A673 (cell line): ENCODE measurements at places on chromosomes 5 and 9. TPM values are rescaled to one million over a fixed set of nuclear protein-coding genes. Genes with fewer than 3 reads are reported as not detected.

GRCh38 chr9:101463397-101463796, 27.8 kb upstream of the ALDOB start:
- no peak for DNase-seq

DNA sequence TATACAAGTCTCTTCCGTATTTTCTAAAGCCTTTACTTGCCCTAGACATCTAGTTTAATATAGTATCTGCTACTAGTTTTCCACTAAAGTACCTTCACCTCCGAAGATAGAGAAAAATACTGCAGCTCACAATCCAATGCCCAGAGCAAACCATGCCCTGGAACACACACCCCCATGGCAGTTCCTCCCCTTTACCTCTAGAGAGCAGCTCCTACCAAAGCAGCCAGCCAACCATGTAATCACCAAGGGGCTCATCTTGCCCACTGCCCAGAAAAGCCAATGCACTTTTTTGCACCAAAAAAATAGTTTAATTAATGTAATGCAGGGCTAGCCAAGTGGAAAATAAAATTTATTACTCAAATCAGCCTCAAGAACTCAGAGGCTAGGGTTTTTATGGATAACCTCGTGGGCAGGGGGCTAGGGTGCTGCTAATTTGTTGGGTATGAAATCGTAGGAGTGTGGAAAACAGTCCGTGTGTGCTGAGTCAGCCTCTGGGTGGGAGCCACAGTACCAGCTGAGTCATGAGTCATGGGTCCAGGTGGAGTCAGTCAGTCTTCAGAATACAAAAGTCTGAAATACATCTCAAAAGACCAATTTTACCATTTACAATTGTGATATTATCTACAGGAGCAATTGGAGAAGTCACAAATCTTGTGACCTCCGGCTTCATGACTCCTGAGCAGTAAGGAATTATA, 120.1 kb upstream of the ACO1 start:
- peak; percentile 10 for DNase-seq

GRCh38 chr5:79333852-79334557, 98.1 kb downstream of the JMY start:
- DNase-seq, result no peak

DNA sequence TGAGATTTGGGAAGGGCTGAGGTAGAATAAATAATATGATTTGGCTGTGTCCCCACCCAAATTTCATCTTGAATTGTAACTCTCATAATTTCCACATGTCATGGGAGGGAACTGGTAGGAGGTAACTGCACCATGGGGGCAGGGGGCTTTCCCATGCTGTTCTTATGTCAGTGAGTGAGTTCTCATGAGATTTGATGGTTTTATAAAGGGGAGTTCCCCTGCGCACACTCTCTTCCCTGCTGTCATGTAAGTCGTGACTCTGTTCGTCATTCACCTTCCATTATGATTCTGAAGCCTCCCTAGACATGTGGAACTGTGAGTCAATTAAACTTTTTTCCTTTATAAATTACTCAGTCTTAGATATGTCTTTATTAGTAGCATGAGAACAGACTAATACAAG, 115.5 kb upstream of the STARD4 start:
- no peak for DNase-seq

GRCh38 chr5:57676222-57677098, 193.8 kb upstream of the ACTBL2 start:
- DNase-seq, result no peak

OCLN gene
- total RNA-seq, result 13.3 and 14.1 TPM in 2 replicates

DMRT1 gene
- total RNA-seq, result not detected in 2 replicates

GRCh38 chr5:32421075-32421474, 23.5 kb downstream of the ZFR start:
- no peak for DNase-seq

- DNase-seq, result no peak
Observed at GRCh38 chr5:74357827-74358226, 282.7 kb downstream of the ENC1 start.

GRCh38 chr9:77290373-77290772, 113.0 kb downstream of the VPS13A start:
- DNase-seq, result no peak

FOXD4L5 gene
- total RNA-seq, result 0.13 and 0.20 TPM in 2 replicates

GRCh38 chr5:14066326-14066725, 76.8 kb upstream of the TRIO start:
- DNase-seq, result no peak

DNA sequence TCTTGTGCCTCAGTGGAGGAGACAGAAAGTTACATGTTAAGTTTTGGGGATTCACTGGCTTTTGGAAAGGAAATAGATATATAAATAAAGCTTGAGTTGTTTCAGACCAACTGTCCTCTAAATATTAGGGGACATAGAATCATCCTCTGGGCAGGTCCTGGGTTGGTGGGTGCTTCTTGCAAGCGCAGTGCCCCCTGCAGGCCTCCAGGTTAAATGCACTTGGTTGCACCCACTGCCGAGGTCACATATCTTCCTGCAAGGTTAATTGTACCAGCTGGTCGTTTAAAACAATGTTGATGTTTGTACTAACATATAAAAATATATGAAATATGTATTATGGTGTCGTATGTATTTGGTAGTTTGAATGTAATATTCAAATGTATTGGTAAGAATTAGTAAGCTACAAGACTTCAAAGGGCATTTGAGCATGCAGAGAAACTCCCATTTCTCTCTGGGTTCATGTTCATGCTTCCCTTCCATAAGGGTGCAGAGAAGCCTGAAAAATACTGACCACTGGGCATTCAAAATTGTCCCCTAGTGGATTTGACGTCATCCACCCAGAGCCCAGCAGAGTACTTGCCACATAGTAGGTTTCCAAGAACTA, 87.0 kb downstream of the ZNF618 start:
- peak; percentile 76 for DNase-seq

DNA sequence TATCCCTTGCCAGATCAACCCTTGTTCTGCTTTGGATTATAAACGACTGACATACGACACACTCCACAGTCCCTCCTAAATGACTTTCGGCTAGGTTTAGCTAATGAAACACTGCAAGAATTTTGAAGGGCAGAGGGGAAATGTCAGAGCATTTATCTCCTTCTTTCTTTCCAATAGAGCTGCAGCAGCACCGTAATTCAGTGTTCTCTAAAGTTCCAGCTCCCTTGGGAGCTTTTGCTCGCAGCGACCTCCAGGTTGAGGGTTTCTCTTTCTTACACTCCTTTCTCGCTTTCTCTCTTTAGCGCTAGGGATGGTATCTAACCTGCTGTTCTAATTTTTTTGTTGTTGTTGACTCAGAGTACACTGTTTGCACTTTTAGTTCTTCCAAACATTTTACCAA, 467.1 kb upstream of the ST8SIA4 start:
- no peak for DNase-seq

GRCh38 chr9:121075251-121076036, 689 bp downstream of the CNTRL start:
- DNase-seq, result no peak

GRCh38 chr5:139924294-139925215, 118.5 kb downstream of the NRG2 start:
- DNase-seq, result no peak

SMAD5 gene
- 72.0 and 73.0 TPM in 2 replicates for total RNA-seq

WNT8A gene
- total RNA-seq, result not detected in 2 replicates

TEK gene
- total RNA-seq, result not detected in 2 replicates

GRCh38 chr5:83608122-83608521, 112.5 kb downstream of the HAPLN1 start:
- DNase-seq, result peak; percentile 56

DNA sequence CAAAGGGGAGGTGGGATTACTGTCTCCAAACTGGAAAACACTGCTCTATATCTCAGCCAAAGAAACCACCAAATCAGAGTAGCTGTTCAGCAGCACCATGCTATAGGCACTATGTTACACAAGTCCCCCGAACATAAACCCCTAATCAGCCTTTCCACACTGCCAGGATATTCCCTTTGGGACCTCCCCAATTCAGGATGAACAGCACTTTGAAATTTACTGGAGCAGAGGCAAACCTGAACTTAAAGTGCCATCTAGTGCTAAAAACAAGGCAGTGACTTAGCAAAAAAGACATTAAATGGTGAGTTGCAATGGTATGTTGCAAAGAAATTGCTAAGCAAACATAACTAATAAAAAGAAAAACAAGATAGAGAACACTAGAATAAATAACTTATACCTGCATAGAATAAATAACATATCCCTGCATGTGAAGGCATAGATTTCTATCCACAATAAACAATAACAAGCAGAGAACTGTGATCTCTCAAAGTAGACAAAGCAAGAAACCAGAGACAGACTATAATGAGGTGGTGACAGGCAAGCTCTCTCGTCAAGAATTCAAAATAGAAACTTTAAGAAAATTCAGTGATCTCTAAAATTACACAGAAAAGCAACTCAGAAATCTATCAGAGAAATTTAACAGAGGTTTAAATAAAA, 584.4 kb upstream of the ACO1 start:
- peak; percentile 76 for DNase-seq

DNA sequence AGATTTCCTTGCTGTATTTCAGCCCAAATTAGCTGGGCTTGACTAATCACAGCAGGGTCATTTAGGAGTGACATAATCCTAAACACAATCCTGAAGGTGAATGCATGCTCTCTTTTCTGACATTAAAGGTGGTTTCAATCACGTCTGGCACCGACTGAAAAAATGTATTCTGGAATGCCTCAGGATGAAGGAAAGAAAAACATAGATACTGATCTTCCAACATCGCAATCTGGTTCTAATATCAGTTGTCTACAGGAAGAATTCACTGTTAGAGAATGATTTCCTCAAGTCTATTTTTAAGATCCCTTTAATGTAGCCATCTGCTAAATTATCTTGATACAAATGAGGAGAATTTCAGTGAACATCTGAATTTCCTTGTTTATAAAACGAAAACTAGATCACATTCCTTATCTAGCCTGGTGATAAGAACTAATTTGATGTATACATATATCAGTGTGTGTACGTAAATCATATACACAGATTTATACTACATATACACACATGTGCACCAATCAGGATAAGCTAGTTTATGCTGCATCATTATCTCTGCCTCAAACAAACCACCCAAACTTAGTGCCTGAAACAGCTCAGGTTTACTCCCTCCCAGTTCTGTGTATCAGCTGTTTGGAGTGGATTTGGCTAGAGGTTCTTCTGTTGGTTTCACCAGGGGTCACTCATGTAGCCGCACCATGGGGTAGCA, 31.3 kb upstream of the TAS2R1 start:
- no peak for DNase-seq

RASEF gene
- total RNA-seq, result 0.09 TPM in 1 of 2 replicates, not detected in the other

CPLANE1 gene
- total RNA-seq, result 21.9 and 29.9 TPM in 2 replicates

- DNase-seq, result peak; percentile 36
Observed at GRCh38 chr9:112581469-112582176, 95.0 kb downstream of the KIAA1958 start.

DNA sequence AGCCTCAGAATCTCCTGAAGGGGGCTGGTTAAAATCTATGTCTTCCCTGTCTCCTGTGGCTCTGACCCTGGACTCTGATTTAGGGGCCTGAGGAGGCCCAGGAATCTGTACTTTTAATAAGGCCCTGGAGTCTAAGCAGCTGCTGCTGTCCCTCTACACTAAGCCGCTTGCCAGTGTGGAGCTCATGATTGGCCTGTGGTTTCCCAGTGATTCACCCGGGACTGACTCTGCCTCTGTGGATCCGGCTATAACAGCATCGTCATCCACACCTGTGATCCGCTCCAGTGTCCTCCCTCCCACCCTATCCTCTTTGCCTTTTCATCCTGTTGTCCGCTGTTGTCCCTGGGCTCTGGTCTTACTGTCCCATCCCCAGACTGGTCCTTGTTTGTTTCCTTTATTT, 3.7 kb downstream of the SLC31A2 start:
- no peak for DNase-seq

- peak; percentile 11 for DNase-seq
Observed at GRCh38 chr5:172144291-172144815, 43.7 kb downstream of the STK10 start.

TUSC1 gene
- not detected in 2 replicates for total RNA-seq

DMRT3 gene
- not detected in 2 replicates for total RNA-seq

SPATA31C1 gene
- total RNA-seq, result not detected in 2 replicates

- no peak for DNase-seq
Observed at GRCh38 chr5:160657068-160657507, 194.9 kb downstream of the ATP10B start.

DNA sequence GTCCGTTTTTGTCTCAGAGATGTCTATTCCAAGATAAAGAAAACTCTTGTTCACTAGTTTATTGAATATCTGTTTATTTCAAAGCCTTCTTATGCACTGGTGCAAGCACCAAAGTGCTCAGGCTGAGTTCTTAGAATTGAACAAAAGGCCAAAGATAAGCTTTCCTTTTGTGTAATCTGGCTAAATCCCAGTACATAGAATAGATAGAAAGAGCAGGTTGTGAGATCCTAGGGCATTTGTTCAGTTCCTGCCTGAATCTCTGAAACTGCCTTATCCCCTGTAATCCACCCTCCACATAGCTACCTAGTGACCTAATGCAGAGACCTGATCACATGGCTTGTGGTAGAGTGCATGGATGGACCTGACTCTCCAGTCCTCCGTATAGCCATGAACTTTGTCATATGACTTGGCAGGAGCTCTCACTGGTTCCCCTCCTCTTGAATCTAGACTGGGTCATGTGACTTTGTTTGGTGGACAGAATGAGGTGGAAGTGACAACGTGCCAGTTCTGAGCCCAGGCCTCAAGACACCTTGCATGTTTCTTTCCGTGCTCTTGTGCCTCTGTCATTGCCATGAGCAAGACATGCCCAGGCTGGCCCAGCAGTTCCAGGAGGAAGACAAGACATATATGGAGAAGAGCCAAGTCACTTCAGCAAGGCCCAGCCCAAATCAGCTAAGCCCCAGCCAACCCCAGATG, 139.3 kb upstream of the SHB start:
- no peak for DNase-seq

ADAMTSL2 gene
- total RNA-seq, result 0.06 TPM in 1 of 2 replicates, not detected in the other

TMEFF1 gene
- total RNA-seq, result 19.1 and 25.2 TPM in 2 replicates

DNA sequence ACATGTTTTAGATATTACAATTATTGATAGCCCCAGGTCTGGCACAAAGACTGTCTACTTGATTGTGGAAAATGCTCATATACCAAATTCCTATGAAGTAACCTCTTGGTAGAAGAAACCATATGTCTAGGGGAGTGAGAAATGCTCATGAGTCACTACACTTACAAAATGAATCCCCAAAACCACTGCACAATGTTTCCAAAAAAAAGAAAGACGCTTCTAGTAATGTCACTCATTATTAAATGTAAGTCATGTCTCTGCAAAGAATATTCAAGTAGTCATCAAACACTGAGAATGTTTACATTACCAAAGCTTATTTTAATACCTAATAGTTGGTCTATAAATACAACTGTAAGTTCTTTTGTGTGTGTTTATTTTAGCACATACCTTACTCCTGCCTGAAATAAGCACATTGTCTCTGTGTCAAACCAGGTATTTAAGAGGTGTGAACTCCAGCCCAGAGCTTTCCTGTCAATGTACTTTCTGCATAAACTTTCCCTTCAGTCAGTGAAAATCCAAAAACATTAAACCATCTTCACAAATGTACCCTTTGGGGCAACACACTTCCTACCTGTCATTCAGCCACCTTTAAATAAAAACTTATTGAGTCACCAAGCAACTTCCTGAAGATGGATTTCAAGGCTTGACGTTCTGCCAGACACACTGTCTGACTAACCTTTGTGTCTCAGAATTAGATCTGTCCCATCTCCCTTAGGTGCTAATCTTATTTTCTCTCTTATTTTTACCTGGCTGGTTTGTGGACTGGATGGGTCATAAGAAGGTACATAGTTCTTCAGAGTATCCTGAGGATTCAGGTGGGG, 194.0 kb downstream of the NFIB start:
- no peak for DNase-seq

GRCh38 chr5:75524071-75524470, 12.4 kb downstream of the POLK start:
- no peak for DNase-seq

TRMT10B gene
- total RNA-seq, result 7.8 and 8.0 TPM in 2 replicates

GRCh38 chr5:15256485-15256884, 243.5 kb upstream of the FBXL7 start:
- DNase-seq, result no peak
